ENCODE measurements at places on chromosomes 11 and 22.
A peak's percentile ranks its signal among the peaks of the same experiment; 100 is the strongest.

DNA sequence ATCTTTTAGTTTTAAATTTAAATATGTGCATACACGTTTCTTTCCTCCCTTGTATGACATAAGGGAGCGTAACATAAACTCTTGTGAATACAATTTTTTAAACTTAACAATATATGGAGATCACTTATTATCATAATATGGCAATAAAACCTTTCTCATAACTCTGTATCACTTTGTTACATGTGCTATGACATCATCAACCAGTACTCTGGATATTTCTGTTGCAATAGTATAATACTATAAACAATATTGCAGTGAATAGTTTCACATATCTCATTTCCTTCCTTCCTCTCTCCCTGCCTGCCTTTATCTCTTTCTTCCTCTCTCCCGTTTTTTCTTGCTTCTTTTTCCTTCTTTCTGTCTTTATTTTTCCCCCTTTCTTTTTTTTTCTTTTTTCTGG lies 1278.0 kb upstream of the CNTN5 start:
- no peaks in the 10 kb centered on the region for H3K36me3 ChIP-seq
- H3K4me3 ChIP-seq, result no peak overlapping the region
- no peaks in the 10 kb centered on the region for H3K4me1 ChIP-seq
- no peak for DNase-seq
- H3K27ac ChIP-seq, result no peak overlapping the region

- H3K4me1 ChIP-seq, result no peaks in the 10 kb centered on the region
- no peaks in the 10 kb centered on the region for H3K27me3 ChIP-seq
- DNase-seq, result peak; percentile 72
- no peak overlapping the region for H3K27ac ChIP-seq
- no peaks in the 10 kb centered on the region for H3K36me3 ChIP-seq
These were observed 5.5 kb upstream of the SIGIRR start for GRCh38 chr11:420054-420910.

- no peak for DNase-seq
- no peak overlapping the region for H3K4me3 ChIP-seq
- no peaks in the 10 kb centered on the region for H3K36me3 ChIP-seq
- H3K27ac ChIP-seq, result no peak overlapping the region
- H3K4me1 ChIP-seq, result no peaks in the 10 kb centered on the region
These were observed 331.8 kb upstream of the SYN3 start for GRCh38 chr22:33389936-33390335.

DNA sequence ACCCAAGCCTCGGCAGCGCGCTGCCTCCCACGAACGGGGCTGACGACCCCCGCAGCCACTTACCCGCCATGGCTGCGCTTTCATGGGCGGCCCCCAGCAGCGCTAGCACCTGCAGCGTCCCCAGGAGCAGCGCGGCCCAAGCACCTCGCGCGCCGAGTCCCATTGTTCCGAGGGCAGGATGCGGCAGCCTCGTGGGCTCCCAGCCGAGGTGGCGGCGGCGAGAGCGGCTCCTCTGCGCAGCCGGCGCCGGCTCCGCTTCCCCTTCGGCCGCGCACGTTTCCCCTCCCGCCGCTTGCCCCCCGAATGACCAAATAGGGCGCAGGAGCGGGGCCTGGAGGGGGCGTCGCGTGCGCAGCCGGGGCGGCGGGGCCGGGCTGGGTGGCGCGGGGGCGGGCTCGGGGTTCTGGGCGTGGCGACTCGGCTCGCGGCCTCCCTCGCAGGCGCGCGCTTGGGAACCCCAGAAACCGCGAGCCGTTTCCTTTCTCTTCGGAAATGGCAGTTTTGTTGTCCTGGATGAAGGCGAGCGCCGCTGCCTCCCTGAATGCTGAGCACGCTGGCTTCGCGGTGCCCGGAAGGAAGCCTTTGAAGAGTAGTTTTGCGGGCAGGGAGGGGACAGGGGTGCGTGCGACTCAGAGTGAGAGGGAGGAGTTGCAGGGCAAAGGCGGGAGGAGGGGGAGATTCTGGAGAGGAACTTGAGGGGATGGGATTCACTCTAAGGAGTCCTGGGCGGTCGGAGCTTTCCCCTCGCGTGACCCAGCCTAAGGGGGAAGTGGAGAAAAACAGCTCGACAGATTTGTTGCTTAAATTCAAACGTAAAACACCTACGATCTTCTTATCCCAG lies at the start of gene TMEM123:
TMEM123 (minus strand) TSS at position 305 of the 841 bp plus-strand sequence; CDS start at position 163, 142 bp downstream.
- peak; percentile 72 for DNase-seq
- H3K36me3 ChIP-seq, result no peaks in the 10 kb centered on the region
- H3K27me3 ChIP-seq, result no peaks in the 10 kb centered on the region

DNA sequence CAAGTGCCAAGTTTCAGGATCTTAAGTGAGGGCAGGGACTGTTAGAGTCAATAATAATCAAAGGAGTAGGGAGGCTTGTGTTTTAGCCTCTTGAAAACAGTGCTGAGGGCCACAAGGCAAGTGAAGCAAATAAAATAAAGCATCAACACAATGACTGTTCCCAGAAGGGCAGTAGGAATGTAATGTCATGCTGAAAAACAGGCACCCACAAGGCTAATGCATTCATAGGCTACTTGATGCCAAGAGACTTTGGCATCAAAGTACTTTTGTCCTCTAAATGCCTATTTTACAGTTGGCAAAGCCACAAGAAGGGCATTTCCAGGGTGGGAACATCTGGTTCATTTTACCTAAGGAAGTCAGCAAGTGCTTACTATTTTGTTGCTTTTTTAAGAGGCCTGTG lies 22.9 kb downstream of the RAB39A start:
- H3K36me3 ChIP-seq, result no peaks in the 10 kb centered on the region
- no peak for DNase-seq
- no peaks in the 10 kb centered on the region for H3K27me3 ChIP-seq
- no peak overlapping the region for H3K4me3 ChIP-seq
- H3K27ac ChIP-seq, result no peak overlapping the region

DNA sequence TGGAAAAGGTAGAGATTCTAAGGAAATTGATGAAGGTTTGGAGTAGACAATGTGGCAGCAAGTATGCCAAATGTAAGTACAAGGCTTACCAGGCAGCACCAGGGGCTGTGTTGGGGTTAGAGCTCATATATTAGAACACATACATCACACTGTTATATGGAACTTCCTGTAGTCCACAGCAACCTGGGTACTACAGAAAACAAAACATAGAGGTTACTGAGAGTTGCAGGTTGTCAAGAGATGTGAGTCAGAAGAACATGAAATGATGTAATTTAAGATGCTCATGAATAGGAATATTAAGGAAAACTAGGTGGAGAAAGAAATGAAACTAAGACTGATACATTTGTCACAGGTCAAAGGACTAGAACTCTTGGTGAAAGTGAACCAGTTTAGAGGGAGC lies 22.0 kb downstream of the FAT3 start:
- H3K4me3 ChIP-seq, result no peak overlapping the region
- H3K4me1 ChIP-seq, result no peaks in the 10 kb centered on the region
- H3K27me3 ChIP-seq, result no peaks in the 10 kb centered on the region
- H3K36me3 ChIP-seq, result no peaks in the 10 kb centered on the region

DNA sequence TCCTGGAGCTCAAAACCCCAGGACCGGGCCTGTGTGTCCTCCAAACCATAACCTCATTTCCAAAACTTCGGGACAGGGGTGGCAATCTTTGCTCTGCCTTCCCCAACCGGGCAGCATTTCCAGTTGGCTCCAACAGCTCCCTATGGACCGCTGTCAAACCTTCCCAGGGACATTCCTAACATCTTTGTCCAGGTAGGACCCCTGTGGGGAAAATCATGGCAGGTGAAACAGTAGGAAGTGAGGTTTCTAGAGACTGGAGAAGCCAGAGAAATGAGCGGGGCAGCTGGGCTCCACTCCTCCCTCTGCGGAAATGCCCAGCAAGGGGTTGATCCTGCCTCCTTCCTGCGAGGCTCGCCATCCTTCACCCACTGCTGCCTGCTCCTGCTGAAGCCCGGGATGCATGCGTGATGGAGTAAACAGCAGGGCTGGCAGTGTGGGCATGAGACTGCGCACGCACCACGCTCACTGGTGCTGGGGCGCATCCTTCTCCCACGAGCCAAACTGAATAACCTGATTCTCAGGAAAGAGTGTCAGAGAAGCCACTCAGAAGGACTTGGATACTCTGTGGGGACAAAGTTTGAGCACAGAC lies 136.4 kb downstream of the BUD13 start:
- no peaks in the 10 kb centered on the region for H3K27me3 ChIP-seq
- H3K4me1 ChIP-seq, result no peaks in the 10 kb centered on the region
- H3K36me3 ChIP-seq, result no peaks in the 10 kb centered on the region
- H3K27ac ChIP-seq, result no peak overlapping the region
- DNase-seq, result no peak
- no peak overlapping the region for H3K4me3 ChIP-seq

DNA sequence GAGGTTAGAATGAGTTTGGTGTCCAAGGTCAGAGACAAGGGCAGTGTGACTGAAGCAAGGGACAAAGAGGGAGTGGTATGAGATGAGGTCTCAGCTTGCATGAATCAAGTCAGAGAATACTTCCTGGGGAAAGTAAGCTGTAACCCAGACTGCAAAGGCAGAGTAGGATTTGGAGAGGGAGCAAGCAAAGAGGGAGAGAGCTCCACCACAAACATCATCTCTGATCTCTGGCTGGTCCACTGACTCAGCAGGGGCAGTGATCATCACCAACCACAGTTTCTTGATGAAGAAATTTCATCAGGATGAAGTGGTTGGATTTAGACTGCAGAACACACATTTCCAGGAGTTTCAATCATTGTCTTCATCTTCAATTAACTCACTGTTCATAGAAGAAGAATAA lies 54.9 kb upstream of the HMGXB4 start:
- no peaks in the 10 kb centered on the region for H3K36me3 ChIP-seq
- H3K4me1 ChIP-seq, result no peaks in the 10 kb centered on the region
- H3K27ac ChIP-seq, result no peak overlapping the region
- no peaks in the 10 kb centered on the region for H3K27me3 ChIP-seq

DNA sequence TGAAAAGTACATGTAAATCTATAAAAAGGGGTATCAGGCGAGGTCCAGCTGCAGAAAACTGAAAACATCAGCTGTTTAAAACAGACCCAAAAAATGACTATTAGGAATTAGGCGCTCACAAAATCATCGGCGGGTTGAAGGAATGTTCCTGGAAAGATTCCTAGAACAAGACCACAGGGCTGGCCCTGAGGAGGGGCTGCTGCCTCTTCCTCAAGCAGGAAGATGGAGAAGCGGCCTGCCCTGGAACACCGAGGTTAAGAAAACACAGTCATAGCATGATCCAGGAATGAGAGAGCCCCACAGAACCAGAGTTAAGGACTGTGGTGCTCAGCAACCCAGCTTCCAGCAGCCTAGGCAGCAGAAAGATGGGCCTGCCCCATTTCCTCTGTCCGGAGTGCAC lies 78.4 kb downstream of the C11orf91 start:
- H3K4me1 ChIP-seq, result no peaks in the 10 kb centered on the region
- H3K27me3 ChIP-seq, result no peaks in the 10 kb centered on the region
- H3K36me3 ChIP-seq, result no peaks in the 10 kb centered on the region
- no peak overlapping the region for H3K27ac ChIP-seq
- H3K4me3 ChIP-seq, result no peak overlapping the region
- DNase-seq, result no peak

- H3K27ac ChIP-seq, result no peak overlapping the region
- no peaks in the 10 kb centered on the region for H3K36me3 ChIP-seq
- no peaks in the 10 kb centered on the region for H3K4me1 ChIP-seq
- no peak for DNase-seq
- no peaks in the 10 kb centered on the region for H3K27me3 ChIP-seq
These were observed 181.5 kb downstream of the TMEM135 start for GRCh38 chr11:87219266-87219665.

DNA sequence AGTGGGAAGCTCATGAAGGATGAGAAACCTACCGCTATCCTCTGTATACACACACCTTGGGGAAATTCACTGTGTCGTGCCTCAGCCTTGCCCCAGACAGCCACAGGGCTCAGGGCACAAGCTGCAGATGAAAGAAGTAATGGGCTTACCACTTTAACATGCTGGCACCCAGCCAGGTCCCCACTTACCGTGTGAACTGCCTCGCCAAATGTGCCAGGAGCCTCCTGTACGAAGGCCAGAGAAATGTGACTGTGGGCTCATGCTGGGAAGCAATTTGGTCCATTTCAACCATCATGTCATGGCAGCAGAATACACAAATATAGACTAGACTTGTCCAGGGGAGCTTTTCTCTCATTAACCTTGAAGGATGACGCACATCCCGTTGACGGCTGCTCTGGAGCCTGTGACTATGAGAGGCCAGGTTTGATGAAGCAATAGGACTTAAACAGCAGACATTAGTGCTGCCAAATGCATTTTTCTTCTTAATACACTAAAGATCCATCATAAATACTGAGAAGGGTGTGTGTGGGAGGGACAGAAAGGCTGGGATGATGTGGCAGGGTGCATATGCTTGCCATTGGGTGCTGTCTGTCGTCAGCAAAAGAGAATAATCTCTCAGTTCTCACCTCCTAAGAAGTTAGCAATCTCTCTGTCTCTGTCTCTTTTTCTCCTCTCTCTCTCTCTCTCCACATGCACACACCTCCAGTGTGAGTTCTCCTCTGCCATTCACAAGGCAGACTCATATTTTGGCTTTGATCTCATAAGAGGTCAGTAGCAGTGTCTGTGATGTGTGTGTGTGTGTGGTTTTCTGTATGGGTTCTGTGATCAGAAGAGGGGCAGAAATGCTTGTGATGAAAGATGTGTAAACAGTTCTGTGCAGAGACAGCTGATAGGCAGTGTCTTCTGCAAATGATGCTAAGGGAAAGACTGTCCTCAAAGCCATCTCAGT lies 142.4 kb downstream of the KIRREL3 start:
- no peak for DNase-seq
- H3K27ac ChIP-seq, result no peak overlapping the region
- no peaks in the 10 kb centered on the region for H3K36me3 ChIP-seq
- H3K27me3 ChIP-seq, result no peaks in the 10 kb centered on the region
- no peak overlapping the region for H3K4me3 ChIP-seq
- H3K4me1 ChIP-seq, result no peaks in the 10 kb centered on the region

GRCh38 chr11:102510439-102511135 lies 20.0 kb downstream of the MMP7 start:
- no peaks in the 10 kb centered on the region for H3K27me3 ChIP-seq
- H3K4me3 ChIP-seq, result no peak overlapping the region
- H3K27ac ChIP-seq, result no peak overlapping the region
- no peak for DNase-seq

GRCh38 chr22:40270748-40271373 lies 75.4 kb upstream of the ADSL start:
- DNase-seq, result no peak
- no peaks in the 10 kb centered on the region for H3K27me3 ChIP-seq
- no peak overlapping the region for H3K4me3 ChIP-seq

- H3K27ac ChIP-seq, result no peak overlapping the region
- no peak overlapping the region for H3K4me3 ChIP-seq
- H3K36me3 ChIP-seq, result no peaks in the 10 kb centered on the region
- H3K4me1 ChIP-seq, result no peaks in the 10 kb centered on the region
- no peak for DNase-seq
These were observed 834.0 kb downstream of the BRD1 start for GRCh38 chr22:48993655-48994054.

GRCh38 chr11:25710975-25711374 lies 621.0 kb upstream of the ANO3 start:
- no peaks in the 10 kb centered on the region for H3K4me1 ChIP-seq
- no peaks in the 10 kb centered on the region for H3K36me3 ChIP-seq
- H3K27me3 ChIP-seq, result peaks cover 2% of the 10 kb centered on the region
- DNase-seq, result no peak
- H3K27ac ChIP-seq, result no peak overlapping the region

All from pancreas (tissue), 10 donors.